ENCODE measurements at places on chromosomes 16 and 17. TPM values are rescaled to one million over a fixed set of nuclear protein-coding genes. Genes with fewer than 3 reads are reported as not detected.
A peak's percentile ranks its signal among the peaks of the same experiment; 100 is the strongest.

DNA sequence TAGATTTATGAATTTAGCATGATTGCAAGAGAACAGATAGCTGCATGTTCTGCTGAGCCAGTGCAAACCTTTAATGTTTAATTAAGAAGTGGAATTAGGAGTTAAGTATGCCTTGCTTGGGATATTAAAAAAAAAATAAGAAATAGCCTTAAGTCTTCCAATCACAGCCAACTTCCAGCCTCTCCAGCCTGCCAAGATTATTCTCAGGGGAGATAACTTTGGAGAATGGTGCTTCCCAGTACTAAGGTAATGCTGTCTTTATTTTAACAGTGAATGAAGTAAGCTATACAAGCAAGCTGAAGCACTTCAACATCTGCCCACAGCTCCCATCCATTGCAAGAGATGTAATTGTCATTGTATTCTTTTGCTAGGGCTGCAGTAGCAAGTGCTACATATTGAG lies 389.5 kb upstream of the ASIC2 start:
- no peak for DNase-seq

DNA sequence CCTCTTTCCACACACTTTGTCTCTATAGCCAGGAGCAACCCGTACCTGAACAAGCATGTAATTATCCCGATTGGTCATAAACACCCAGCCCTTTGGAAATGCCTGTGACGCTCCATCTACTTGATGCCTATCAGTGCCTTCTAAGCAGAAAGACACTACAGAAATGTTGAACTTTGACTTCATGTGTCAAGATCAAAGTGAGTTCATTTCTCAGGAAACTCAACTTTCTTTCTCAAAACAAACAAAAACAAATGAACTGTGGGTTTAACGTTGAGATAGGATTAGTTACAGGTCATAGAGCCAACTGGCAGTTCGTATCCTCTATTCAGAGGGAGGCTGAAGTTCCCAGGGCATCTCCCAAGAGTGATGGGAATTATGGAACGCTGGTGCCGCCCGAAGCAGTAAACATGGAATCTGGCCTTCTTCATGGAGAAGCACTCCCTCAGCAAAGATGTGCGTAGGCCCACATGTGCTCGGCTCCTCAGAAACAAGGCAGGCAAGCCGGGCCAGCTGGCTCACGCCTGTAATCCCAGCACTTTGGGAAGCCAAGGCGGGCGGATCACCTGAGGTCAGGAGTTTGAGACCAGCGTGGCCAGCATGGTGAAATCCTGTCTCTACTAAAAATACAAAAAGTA lies 9.5 kb downstream of the SLC6A4 start:
- DNase-seq = no peak

DNA sequence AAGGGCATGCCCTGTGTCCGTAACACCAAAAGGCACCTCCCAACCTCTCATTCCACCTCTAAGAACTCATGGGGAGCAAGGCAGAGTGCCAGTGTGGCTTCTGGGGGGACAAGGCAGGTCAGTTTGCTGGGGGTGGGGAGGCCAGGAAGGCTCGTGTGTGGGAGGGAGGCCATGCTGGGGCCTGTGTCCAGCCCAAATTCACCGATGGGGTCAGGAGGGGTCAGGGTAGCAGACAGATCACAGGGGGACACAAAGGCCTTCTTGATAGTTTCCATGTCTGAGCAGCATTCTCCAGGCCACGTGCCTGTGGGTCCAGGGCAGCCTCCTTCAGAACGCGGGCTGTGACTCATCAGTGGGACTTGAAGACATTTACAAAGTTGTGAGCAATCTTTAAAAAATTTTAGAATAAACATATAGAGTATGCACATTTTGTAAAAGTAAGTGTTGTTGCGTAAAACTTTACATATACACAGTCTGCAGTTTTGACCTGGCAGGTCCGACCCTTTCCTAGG lies 20.9 kb downstream of the SPACA3 start:
- DNase-seq = peak; percentile 40

The IL17C gene
- total RNA-seq = not detected

The FAM83G gene
- 8.1 TPM for total RNA-seq

Measured in lung microvascular endothelial cell (primary cell).